B cell (primary cell): ENCODE measurements at places on chromosomes 16 and 17. TPM values are rescaled to one million over a fixed set of nuclear protein-coding genes. Genes with fewer than 3 reads are reported as not detected.

CHST5 gene
- total RNA-seq = 0.56 and 0.99 TPM in 2 replicates

GRCh38 chr16:65413861-65414260 is 292.0 kb upstream of the CDH11 start:
- DNase-seq = no peak
- no peak overlapping the region for H3K4me3 ChIP-seq
- H3K27ac ChIP-seq = no peak overlapping the region

DNA sequence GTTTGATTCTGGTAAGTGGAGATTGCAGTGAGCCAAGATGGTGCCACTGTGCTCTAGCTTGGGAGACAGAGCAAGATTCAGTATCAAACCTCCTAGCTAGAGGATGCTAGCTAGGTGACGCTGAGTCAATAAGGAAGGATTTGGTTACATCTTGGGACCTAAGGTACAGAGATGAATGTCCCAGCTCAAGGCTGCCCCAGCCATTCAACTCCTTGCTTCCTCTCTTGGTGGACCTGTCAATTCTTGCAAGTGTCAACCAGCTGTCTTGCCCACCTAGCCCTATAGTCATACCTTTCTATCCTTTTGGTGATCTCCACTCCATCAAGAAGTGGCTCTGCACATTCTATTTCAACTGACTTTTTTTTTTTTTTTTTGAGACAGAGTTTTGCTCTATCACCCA is 1.4 kb upstream of the MILR1 start:
- no peak overlapping the region for H3K4me3 ChIP-seq
- no peak for DNase-seq
- peaks cover 4% of the 10 kb centered on the region for H3K36me3 ChIP-seq

- no peaks in the 10 kb centered on the region for H3K36me3 ChIP-seq
- DNase-seq = peak; percentile 76
- no peaks in the 10 kb centered on the region for H3K27me3 ChIP-seq
Measured at GRCh38 chr17:63881935-63882601, at the start of gene GH2. Gene GH2 (minus strand): TSS chr17:63881944. CDS start chr17:63881801, 143 bp downstream.

FOXC2 gene
- not detected in 2 replicates for total RNA-seq

BRCA1 gene
- total RNA-seq = 7.2 and 9.0 TPM in 2 replicates

- no peak for DNase-seq
- H3K4me3 ChIP-seq = no peak overlapping the region
- no peak overlapping the region for H3K27ac ChIP-seq
- H3K36me3 ChIP-seq = peaks cover 4% of the 10 kb centered on the region
Measured at GRCh38 chr17:21218101-21218500, 4.1 kb upstream of the TMEM11 start.

MT1H gene
- not detected in 2 replicates for total RNA-seq

- H3K4me3 ChIP-seq = no peak overlapping the region
- peaks cover 32% of the 10 kb centered on the region for H3K4me1 ChIP-seq
- H3K27me3 ChIP-seq = no peaks in the 10 kb centered on the region
- H3K36me3 ChIP-seq = no peaks in the 10 kb centered on the region
Measured at GRCh38 chr16:10597187-10597601, 16.8 kb upstream of the EMP2 start.

GRCh38 chr17:74217037-74217730 is 3.8 kb downstream of the TTYH2 start:
- H3K4me1 ChIP-seq = peaks cover 38% of the 10 kb centered on the region
- no peak for DNase-seq
- no peaks in the 10 kb centered on the region for H3K27me3 ChIP-seq
- no peak overlapping the region for H3K4me3 ChIP-seq
- H3K27ac ChIP-seq = no peak overlapping the region
- H3K36me3 ChIP-seq = no peaks in the 10 kb centered on the region

LPO gene
- not detected in 2 replicates for total RNA-seq

GRCh38 chr17:57484081-57484666 is 227.9 kb downstream of the MSI2 start:
- DNase-seq = no peak
- no peak overlapping the region for H3K4me3 ChIP-seq
- H3K27me3 ChIP-seq = no peaks in the 10 kb centered on the region

- H3K27ac ChIP-seq = no peak overlapping the region
- no peaks in the 10 kb centered on the region for H3K36me3 ChIP-seq
- DNase-seq = no peak
- no peak overlapping the region for H3K4me3 ChIP-seq
Measured at GRCh38 chr17:74610108-74610507, 13.4 kb downstream of the CD300E start.

CALB2 gene
- not detected in 2 replicates for total RNA-seq

USP36 gene
- total RNA-seq = 137 and 145 TPM in 2 replicates

GRCh38 chr17:64212122-64212521 is 50.9 kb downstream of the TEX2 start:
- DNase-seq = no peak
- H3K4me1 ChIP-seq = peaks cover 15% of the 10 kb centered on the region
- H3K4me3 ChIP-seq = no peak overlapping the region

DNA sequence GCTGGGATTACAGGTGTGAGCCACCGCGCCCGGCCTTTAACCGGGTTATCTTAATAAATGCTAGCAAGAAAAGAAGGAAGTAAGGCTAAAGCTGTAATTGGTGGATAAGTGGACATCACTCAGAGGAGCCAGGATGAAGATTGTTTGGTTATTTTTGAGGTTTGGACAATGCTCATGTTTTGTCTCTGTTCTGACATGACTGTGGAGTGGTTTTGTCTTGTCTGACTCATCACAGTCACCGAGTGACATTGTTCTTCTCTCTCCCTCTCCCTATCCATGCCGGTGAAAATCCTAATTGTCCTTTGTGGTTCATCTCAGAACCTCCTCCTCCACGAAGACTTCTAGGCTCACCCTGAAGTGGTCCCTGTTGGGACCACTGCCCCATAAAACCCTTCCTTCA is 23.5 kb upstream of the GRIN2A start:
- H3K27me3 ChIP-seq = no peaks in the 10 kb centered on the region
- H3K27ac ChIP-seq = no peak overlapping the region
- no peaks in the 10 kb centered on the region for H3K4me1 ChIP-seq
- no peaks in the 10 kb centered on the region for H3K36me3 ChIP-seq

DNA sequence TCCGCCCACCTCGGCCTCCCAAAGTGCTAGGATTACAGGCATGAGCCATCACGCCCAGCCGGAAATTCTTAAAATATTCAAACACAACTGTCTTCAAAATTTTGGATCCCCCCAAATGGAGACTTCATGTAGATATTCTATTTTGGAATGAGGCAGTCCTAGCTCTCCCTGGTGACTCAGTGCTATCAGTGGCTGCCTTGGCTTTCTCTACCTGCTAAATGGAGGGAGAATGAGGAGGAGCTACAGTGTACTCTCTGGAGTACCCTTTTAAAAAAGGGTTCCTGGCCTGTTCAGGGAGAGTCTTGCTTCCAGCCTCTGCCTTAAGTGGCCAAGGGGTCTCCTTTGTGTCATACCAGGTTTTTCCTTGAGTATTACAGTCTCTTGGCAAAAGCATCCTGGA is 10.8 kb downstream of the ALKBH5 start:
- H3K27ac ChIP-seq = no peak overlapping the region
- H3K4me3 ChIP-seq = no peak overlapping the region

DNA sequence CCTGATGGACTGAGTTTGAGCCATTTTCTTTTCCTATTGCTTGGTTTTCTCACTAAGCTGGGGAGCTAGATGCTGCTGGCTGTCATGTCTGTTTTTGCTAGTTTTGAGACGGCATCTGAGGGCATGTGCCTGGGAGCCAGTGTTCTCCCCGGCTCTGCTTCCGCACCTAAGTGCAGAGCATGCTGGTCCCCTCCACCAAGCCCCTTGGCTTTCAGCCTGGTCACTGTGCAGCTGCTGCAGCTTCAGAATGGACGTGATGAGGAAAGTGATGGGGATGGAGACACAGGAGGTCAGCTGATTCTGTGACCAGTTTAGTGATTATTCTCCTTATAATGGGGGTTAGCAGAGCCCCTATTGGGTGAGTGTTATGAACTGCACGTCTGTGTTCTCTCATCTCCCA is 28.5 kb downstream of the DNAH17 start:
- no peaks in the 10 kb centered on the region for H3K4me1 ChIP-seq
- no peaks in the 10 kb centered on the region for H3K27me3 ChIP-seq
- no peak overlapping the region for H3K4me3 ChIP-seq
- H3K27ac ChIP-seq = no peak overlapping the region
- no peak for DNase-seq
- H3K36me3 ChIP-seq = no peaks in the 10 kb centered on the region

- H3K4me1 ChIP-seq = no peaks in the 10 kb centered on the region
- DNase-seq = no peak
- no peaks in the 10 kb centered on the region for H3K36me3 ChIP-seq
Measured at GRCh38 chr16:54125751-54126655, 160.6 kb downstream of the IRX3 start.

DNA sequence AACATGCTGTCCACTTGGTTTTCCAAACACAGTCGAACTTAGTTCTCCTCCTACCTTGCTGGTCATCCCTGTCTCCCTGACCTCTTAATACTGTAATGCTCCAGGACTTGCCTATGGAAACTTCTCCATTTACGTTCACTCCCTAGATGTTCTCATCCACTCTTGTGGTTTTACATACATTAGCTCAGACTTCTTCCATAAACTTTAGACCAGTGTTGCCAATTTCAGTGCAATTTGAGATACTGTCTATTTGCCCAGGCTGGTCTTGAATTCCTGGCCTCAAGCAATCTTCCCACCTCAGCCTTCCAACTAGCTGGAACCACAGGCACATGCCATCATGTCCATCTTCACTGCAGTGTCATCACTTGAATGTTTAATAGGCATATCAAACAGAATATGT is 1.5 kb downstream of the MATCAP1 start:
- peaks cover 5% of the 10 kb centered on the region for H3K27me3 ChIP-seq
- H3K4me1 ChIP-seq = peaks cover 32% of the 10 kb centered on the region
- H3K4me3 ChIP-seq = no peak overlapping the region
- DNase-seq = no peak
- no peaks in the 10 kb centered on the region for H3K36me3 ChIP-seq

GRCh38 chr17:6796887-6797490 is 21.0 kb downstream of the FBXO39 start:
- no peak for DNase-seq
- peaks cover 5% of the 10 kb centered on the region for H3K27me3 ChIP-seq
- no peaks in the 10 kb centered on the region for H3K36me3 ChIP-seq
- no peaks in the 10 kb centered on the region for H3K4me1 ChIP-seq

PPP1R9B gene
- 217 and 220 TPM in 2 replicates for total RNA-seq

DNA sequence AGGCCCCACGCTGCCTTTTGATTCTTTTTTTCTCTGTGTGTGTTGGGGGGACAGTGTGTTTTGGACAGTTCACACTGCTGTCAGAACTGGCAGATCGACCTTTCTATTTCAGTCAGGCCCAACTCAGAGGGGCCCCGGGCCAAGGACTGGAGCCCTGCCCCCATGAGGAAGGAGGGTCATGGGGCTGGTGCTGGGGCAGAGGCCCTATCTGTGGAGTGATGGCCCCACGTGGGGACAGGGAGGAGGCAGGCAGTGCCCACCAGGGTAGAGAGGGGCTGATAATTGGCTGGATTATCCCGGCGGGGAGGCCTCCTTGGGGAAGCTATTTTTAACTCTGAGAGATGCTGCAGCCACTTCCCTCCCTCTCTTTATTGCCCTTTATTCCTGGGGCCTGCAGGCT is 5.7 kb upstream of the KCNJ12 start:
- no peaks in the 10 kb centered on the region for H3K36me3 ChIP-seq
- H3K27me3 ChIP-seq = no peaks in the 10 kb centered on the region
- DNase-seq = no peak
- peaks cover 23% of the 10 kb centered on the region for H3K4me1 ChIP-seq
- H3K27ac ChIP-seq = no peak overlapping the region
- no peak overlapping the region for H3K4me3 ChIP-seq

GRCh38 chr17:57247261-57247660 is 9.1 kb upstream of the MSI2 start:
- H3K4me1 ChIP-seq = peaks cover 3% of the 10 kb centered on the region
- H3K4me3 ChIP-seq = no peak overlapping the region
- no peaks in the 10 kb centered on the region for H3K27me3 ChIP-seq
- no peak for DNase-seq
- H3K27ac ChIP-seq = no peak overlapping the region
- no peaks in the 10 kb centered on the region for H3K36me3 ChIP-seq

- no peaks in the 10 kb centered on the region for H3K36me3 ChIP-seq
- H3K27me3 ChIP-seq = no peaks in the 10 kb centered on the region
- DNase-seq = no peak
- H3K27ac ChIP-seq = no peak overlapping the region
Measured at GRCh38 chr17:56319531-56319930, 166.3 kb downstream of the ANKFN1 start.
